ENCODE measurements at places on chromosomes 7 and 10.
A peak's percentile ranks its signal among the peaks of the same experiment; 100 is the strongest.

DNA sequence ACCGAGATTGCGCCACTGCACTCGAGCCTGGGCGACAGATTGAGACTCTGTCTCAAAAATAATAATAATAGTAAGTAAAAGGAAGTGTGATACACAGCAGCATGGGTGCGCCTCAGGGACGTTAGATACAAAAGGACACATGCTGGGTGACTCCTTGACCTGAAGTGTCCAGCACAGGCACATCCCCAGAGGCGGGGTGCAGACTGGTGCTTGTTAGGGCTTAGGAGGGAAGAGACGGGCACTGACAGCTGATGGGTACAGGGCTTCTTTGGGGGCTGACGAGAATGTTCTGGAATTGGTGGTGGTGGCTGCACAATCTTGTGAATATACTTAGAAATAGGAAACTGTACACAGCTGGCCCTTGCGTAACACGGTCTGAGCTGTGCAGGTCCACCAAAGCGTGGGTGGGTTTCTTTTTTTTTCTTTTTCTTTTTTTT lies 61.8 kb upstream of the DNAJB6 start:
- no peak for DNase-seq

DNA sequence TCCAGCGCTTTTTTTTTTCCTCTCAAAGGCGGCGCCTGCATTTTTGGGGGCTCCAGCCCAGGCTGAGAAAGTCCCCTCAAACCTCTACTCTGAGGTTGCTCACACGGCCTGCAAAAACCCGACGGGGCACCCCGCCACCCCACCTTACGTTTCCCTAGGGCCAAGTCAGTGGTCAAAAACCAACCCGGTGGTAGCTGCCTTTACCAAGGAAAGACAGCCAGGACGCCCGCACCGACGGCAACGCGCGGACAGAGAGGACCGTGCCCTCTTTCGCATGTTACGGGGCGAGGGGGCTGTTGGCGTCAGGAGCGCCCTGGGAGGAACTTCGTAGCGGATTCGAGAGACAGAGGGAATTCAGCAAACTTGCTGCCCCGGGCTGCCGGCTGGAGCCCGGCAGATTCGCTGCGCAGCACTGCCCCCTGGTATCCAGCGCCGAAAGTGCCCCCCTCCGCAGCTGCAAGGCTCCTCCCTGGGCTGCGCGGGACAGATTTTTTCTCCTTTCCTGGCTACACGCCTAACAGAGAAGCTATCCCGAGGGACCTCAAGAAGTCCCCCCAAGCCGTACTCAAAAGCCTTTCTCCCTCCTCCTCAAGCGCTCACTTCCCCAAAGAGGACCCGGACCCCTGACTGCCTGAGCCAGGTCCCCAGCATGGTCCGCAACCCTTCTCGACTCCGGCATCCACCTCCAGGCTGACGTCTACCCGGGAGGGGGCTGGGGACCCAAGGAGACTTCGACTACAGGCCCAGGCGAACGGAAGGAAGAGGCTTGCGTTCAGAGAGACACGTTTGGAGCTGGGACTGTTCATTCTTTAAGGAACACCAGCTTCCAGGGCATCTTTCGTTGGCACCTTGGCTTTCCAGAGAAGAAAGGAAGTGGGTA lies 27.7 kb upstream of the VAX1 start:
- no peak for DNase-seq

- DNase-seq = no peak
Observed at GRCh38 chr10:6649903-6650302, 69.8 kb upstream of the PRKCQ start.

- DNase-seq = no peak
Observed at GRCh38 chr7:137674551-137675409, 172.0 kb downstream of the DGKI start.

- DNase-seq = no peak
Observed at GRCh38 chr10:123227706-123228105, 73.5 kb downstream of the BUB3 start.

GRCh38 chr10:120253131-120253530 lies 203.9 kb upstream of the PLPP4 start:
- no peak for DNase-seq

DNA sequence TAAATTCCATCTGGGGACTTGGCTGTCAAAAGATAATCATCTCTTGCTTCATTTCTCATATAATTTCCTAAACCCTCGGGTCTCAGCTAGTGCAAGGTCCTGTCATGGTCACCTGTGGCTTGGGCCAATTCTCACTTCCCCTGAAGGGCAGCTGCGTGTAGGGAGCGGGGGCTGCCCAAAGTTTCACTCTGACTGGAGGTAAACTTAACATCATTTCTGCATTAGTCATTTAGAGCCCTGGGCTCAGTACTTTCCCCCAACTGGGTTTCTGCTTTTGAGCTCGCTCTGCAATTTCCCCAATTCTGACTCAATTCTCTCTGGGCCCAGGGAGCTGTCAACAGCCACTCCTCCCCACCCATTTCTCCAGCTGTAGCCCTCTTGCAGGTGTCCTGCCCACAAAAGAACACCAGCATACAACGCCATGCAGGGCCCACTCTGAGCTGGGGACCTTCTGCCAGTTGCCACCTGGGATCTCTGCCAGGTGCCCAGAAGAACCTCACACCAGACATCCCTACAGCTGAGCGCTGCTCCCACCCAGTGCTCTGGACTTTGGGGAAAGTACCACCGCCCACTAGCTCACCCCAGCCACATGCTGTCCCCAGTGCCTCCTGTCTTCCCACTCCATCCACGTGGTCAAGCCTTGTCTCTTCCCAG lies 37.9 kb downstream of the VOPP1 start:
- DNase-seq = no peak

GRCh38 chr10:63987212-63987611 lies 466.0 kb downstream of the REEP3 start:
- no peak for DNase-seq

- DNase-seq = no peak
Observed at GRCh38 chr7:98285157-98286092, 3.9 kb downstream of the BRI3 start.

- no peak for DNase-seq
Observed at GRCh38 chr7:38070718-38071117, 107.3 kb upstream of the STARD3NL start.

DNA sequence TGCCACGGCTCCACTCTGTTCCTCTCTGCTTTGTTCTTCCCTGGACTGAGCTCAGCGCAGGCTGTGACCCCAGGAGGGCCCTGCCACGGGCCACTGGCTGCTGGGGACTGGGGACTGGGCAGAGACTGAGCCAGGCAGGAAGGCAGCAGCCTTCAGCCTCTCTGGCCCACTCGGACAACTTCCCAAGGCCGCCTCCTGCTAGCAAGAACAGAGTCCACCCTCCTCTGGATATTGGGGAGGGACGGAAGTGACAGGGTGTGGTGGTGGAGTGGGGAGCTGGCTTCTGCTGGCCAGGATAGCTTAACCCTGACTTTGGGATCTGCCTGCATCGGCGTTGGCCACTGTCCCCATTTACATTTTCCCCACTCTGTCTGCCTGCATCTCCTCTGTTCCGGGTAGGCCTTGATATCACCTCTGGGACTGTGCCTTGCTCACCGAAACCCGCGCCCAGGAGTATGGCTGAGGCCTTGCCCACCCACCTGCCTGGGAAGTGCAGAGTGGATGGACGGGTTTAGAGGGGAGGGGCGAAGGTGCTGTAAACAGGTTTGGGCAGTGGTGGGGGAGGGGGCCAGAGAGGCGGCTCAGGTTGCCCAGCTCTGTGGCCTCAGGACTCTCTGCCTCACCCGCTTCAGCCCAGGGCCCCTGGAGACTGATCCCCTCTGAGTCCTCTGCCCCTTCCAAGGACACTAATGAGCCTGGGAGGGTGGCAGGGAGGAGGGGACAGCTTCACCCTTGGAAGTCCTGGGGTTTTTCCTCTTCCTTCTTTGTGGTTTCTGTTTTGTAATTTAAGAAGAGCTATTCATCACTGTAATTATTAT lies 1.2 kb downstream of the CLDN4 start:
- DNase-seq = peak; percentile 82

DNA sequence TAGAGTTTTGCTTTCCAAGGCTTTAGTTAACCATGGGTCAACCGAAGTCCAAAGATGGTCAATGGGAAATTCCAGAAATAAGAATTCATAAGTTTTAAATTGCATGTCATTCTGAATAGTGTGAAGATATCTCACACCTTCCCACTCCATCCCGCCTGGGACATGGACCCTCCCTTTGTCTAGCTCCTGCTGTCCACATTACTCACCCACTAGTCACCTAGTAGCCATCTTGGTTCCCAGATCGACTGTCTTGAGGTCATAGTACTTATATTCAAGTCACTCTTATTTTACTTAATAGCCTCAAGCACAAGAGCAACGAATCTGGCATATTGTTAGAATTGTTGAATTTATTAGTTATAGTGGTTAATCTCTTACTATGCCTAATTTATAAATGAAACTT lies 366.6 kb downstream of the PRPF18 start:
- no peak for DNase-seq

- DNase-seq = no peak
Observed at GRCh38 chr7:129024125-129024524, 30.8 kb downstream of the TNPO3 start.

DNA sequence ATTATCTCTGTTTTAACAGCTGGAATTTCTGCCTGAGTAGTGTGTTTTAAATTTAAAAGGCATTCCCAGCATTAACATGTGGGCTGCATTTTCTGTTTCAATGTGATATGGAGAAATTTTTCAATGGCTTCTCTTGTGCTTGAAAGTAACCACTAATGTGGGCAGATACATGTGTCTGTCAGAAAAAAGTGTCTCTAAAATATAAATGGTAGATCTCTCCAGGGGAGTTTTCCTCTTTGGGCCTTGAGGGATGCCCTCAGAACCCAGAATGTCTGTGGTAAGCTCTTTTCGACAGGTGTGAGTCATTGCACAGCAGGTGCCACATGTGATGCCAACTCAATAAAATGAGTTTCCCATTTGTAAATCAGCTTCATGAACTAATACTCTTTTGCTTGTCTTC lies 221.1 kb downstream of the SEMA3E start:
- peak; percentile 35 for DNase-seq

DNA sequence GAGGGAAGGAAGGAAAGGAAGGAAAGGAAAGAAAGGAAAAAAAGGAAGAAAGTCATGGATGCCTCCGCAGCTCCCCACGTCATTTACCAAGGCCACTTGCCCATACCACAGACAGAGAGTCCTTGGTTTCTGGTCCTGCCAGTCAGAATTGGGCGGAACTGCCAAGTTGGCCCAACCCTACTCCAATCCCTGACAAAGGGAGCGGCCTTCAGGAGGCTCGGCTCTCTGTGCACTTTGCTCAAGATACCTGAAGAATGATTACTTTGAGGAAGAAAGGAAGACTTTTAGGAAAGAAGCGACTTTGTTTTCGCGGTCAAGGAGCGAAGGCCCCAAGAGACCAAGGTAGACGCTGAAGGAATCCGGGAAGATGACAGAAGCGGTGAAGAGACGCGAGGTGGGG lies 49.1 kb upstream of the FXYD4 start:
- DNase-seq = no peak

DNA sequence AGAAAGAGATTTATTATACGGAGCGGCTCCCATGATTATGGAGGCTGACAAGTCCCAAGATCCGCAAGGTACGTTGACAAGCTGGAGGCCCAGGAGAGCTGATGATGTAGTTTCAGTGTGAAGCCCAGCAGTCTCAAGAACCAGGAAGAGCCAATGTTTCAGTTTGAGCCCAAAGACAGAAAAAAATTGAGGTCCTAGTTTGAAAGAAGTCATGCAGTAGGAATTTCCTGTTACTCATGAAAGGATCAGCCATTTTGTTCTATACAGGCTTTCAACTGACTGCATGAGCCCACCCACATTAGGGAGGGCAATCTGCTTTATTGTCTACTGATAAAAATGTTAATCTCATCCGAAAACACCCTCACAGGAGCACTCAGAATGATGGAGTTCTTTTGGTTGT lies 51.5 kb downstream of the CCDC71L start:
- no peak for DNase-seq

DNA sequence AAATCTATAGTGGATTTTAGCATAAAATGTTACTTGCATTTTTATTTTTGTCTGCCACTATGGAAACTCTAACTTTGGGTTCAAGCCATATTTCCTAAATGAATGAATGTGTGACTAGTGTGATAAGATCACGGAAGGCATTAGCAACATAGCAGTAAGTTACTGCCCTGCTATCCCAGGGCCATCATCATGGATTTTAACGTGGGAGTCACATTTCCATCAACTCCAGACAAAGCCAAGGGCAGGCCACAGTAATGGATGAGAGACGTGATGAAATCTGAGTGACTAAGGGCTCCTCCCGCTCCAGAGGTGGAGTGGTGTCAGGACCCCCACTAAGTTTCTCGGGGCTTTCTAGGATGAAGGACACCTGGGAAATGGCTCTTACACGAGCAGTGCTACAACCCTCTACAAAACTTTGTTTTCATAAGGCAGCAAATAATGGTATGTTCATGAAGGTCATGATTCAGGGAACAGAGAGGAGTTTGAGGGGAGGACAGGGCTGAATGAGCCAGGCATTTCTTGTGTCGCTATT lies 34.3 kb downstream of the C10orf120 start:
- no peak for DNase-seq

GRCh38 chr10:24515481-24515880 lies 208.2 kb downstream of the ARHGAP21 start:
- no peak for DNase-seq

DNA sequence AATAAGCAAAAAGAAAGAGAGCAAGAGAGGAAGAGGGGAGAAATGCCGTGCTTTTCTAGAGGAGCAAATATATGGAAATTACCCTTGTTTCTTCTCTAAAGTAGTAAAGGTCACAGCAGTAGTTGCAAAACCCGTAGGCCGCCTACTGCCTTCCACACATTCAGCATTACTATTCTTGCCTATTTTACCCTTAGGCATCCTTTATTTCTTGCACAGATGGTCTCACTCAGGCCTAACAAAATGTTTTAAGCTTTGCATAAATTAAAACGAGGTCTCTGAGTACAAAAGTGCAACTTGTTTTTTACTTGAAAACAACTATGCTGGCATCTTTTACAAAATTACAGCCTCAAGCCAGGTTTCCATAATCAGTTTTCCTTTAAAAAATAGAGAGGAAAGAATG lies 644.6 kb downstream of the AUTS2 start:
- no peak for DNase-seq

- no peak for DNase-seq
Observed at GRCh38 chr10:57905861-57906260, 361.8 kb downstream of the IPMK start.

GRCh38 chr10:34539533-34540315 lies 275.4 kb downstream of the PARD3 start:
- no peak for DNase-seq

DNA sequence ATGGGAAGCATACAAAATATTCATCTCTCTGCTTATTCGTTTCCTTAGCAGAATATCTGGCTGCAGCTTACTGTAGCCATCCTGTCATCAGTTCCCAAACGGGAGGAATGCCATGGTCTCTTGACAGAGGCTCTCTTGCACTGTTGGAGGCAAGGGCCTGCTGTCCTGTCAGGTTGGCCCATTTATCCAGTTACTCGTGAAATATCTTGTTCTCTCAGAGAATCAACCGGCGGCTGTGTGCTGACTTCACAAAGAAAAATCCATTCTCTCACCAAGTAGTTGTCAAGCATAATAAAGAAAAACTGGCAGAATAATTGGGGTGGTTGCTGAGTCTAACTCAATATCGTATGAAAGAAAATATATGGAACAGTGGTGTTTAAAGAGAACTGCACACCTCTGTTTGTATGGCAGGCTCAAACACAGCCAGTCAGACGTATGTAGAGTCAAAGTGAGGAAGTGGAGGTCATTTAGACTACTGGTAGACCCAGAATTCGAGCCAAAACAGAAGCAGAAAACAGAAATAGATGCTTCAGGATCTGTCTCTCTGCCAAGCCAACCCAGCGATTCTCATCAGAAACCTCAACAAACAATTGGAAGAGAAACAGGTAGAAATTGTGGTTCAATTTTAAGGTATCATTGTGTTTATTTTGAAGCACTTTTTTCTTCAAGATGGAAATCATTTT lies 349.2 kb upstream of the PRKCQ start:
- no peak for DNase-seq
